ENCODE measurements at places on chromosomes 1 and 21.

DNA sequence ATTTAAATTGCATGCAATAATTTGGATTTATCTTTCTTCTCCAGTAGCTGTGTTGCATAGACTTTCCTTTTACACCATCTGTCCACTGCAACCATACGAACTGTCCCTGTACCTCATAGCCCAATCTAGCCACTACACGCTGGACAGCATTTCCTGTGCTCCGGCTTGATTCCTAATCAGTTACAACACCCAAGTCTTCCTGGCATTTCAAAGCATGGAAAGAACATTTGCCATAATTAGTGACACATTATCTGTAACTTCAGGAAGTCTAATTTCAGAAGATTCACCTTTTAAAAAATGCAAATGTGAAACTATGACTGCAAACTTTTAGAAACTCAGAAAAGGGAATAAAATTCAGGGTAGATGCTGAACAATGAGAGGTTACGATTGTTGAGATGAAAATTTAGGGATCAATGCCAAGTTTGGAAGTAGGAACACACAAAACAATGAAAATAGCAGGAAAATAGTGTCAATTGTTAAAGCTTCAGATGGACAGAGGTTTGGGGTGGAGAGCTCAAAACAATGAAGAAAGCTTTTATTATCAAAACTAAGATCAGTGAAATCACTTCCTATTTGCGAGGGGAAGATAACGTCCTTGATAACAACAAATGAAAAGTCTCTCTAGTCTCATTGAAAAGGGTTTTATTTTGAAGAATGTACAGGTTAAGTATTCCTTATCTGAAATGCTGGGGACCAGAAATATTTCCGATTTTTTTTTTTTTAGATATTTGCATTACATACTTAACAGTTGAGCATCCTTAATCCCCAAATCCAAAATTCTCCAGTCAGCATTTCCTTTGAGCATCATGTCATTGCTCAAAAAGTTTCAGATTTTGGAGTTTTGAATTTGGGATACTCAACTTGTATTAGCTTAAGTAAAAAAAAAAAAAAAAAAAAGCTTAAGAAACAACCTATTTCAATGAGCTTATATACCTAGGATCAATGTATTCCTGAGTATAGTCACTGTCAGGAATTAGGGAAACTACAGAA is 107.3 kb downstream of the FNBP1L start:
- no peak for DNase-seq

GRCh38 chr1:170749549-170749948 is 85.6 kb downstream of the PRRX1 start:
- DNase-seq, result no peak

DNA sequence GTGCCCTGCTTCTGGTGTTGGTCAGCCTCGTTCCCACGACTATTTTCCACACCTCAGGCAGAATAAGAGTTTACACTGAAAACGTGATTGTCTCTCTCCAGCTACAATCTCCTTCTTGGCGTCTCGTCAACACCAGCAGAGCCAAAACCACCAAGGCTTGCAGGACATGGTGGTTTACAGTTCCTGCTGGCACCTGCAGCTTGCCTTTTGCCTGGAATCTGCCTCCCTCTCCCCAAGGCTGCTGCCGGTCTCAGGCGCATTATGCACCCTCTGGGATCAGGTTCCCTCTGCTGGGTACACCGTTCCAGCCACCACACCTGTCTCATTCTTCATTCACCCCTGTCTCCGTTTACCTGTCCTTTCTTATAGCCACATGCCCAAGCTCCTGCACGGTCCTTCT is 315.9 kb downstream of the DSCAM start:
- DNase-seq, result no peak

DNA sequence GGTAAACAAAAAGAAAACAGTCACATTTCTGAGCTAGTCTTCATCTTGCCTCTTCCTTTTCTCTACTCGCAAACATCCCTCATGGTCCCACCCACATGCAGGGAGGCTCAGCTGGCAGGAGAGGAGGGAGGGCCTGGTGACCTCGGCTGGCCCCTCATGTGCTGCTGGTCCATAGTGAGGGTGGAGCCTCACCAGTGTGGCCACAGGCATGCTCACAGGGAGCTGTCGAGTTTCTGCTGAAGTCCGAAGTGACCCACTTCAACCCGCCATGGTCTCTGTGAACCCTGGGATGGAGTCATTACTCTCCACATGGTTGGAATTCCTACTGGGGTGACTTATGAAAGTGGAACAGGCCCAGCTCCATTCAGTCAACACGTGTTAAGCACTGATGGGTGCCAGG is 253.4 kb downstream of the RHOU start:
- no peak for DNase-seq

- DNase-seq, result no peak
Measured at GRCh38 chr1:106836708-106837107, 219.8 kb upstream of the PRMT6 start.

GRCh38 chr1:145707183-145707867 is at the start of gene PDZK1:
Gene PDZK1, minus strand, starts transcription at chr1:145707368. Its CDS starts 19,347 bp downstream, at chr1:145688021.
- no peak for DNase-seq

- no peak for DNase-seq
Measured at GRCh38 chr21:42356650-42357049, 5.9 kb upstream of the TFF2 start.

DNA sequence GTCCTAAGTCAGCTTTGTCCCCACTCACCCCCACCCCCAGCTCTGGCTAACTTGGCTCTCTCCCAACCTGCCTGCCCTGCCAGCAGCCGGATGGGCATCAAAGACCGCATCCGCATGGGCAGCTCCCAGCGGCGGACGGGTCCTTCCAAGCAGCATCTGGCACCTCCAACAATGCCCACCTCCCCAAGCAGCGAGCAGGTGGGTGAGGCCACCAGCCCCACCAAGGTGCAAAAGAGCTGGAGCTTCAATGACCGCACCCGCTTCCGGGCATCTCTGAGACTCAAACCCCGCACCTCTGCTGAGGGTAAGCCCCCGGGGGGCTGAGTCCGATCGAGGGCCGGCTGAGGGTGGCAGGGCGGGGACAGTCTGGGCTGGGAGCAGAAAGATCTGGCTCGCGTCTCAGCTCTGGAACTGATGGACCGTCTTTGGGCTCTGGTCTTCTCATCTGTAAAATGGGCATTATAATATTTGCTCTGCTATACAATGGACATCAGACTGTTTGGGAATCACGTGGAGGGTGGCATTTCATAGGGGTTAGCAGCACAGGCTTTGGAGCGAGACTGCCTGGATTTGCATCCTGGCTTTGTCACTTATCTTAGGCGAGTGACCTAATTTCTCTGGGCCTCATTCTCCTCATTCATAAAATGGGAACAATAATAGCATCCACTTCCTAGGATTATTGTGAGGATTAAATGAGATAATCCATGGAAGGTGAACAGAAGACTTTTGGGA is 31.0 kb downstream of the CITED4 start:
- no peak for DNase-seq

- DNase-seq, result no peak
Measured at GRCh38 chr1:59261537-59261936, 35.4 kb upstream of the FGGY start.

DNA sequence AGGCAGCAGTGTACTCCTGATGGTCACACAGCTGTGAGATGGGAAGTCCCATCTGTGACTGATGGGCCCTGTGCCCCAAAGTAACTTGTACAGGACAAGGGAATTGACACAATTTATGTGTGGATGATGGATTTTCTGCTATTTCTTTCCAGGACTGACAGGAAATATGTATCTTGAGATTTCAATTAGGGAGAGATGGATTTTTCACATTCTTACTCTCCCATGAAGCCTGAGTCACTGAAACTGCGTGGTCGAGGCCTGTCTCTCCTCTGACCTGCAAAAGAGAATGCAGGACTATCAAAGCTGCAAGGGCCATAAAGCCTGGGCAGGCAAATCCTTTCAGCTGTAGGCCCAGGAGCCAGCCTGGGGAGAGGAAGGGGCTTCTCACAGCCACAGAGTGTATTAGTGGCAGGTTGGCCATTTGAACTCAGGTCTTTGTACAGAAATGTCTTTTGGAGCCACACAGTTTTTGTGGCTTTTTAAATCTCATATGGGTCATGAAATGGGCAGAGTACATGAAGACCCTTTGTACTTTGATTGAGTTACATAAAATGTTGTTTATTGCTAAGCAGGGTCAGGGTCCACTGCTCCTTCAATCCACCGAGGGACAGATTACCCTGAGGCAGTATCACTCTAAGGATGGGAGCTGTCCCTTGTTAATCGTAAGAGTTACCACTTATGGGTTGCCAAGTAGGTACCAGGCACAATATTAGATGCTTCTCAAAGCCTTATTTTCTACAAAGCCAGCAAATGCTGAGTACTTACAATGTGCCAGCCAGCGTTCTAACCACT is 14.8 kb downstream of the ALX3 start:
- DNase-seq, result no peak

DNA sequence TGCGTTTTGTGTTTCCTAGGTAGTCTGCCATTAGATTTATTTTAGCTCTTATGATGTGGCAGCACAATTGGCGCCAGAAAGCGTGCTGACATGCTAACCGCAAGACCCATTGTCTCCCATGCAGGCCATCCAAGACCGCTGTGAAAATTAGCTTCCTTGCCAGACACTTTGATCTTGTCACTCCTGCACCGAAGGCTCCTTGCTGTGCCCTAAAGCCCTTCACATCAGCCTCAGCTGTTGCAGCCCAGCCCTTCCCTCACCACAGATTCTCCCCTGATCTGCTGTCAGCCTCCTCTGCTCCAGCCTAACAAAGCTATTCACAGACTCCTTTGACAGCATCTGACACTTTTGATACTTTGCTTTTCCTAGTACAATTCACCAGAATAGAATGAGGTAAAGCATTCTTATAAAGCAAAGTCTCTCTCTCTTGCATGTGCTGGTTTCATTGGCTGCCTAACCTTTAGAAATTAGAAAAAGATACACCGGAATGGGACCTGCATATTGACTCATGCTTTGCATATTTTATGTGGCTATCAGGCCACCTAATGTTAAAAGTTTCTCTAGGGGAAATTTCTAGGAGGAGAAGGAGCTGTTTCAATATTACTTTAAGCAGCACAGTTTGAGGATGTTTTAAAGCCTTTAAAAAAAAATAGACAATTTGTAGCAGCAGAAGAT is 280.3 kb upstream of the FMN2 start:
- DNase-seq, result no peak

DNA sequence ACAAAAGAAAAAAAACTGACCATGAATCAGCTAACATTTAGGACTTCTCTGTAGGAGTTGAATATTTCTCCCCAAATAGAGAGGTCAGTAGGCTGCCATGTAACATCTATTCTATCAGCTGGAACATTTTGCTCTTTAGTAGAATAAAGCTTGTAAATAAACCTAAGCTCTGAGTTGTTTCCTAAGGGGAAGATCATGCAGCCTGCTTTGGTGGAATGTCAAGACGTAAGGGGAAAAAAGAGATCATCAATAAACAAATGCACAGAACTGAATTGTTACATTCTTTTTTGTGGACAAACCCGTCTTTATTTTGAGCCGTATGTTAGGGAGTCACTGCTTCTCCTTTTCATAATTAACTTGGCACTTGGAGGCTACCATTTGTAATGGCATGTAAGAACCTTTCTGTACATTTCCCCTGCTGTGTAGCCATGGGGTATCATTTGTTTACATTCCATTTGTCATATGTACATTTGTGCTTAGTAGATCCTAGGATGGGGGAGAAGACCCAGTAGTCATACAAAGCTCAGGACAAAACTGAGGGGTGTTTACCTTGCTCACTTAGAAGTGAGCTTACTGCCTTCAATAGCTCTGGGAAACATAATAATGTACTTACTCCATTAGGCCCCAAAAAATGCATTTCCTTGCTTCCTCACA is 10.8 kb upstream of the PALMD start:
- no peak for DNase-seq

DNA sequence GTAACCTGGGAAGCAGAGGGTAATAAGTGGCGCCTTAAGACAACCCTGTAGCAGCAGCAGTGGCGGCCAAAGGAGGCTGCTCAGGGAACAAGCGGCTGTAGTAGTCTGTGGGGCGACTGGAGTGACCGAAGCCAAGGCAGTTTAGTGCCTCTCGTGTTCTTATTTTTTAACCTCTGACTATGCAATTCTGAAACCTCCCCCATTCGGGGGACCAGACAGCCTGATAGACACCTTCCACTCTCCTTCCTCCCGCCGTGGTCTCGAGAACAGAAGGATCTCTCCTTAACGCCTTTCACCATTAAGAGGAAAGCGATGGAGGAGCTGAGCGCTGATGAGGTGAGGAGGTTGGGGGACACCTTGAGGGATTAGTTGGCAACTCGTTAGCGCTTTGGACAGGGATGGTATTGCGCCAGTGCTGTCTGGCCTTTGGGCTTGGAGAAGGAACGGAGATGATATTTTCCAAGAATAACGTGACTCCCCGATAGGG is 644 bp downstream of the UBE4B start:
- no peak for DNase-seq

- no peak for DNase-seq
Measured at GRCh38 chr1:247277191-247277590, 21.3 kb downstream of the VN1R5 start.

All from stimulated activated CD4-positive, alpha-beta T cell treated with anti-CD3 and anti-CD28 coated beads, TNF-alpha, amount 100 ng/mL, for 48 hours (primary cell).